ENCODE measurements at places on chromosomes 13 and 19.

DNA sequence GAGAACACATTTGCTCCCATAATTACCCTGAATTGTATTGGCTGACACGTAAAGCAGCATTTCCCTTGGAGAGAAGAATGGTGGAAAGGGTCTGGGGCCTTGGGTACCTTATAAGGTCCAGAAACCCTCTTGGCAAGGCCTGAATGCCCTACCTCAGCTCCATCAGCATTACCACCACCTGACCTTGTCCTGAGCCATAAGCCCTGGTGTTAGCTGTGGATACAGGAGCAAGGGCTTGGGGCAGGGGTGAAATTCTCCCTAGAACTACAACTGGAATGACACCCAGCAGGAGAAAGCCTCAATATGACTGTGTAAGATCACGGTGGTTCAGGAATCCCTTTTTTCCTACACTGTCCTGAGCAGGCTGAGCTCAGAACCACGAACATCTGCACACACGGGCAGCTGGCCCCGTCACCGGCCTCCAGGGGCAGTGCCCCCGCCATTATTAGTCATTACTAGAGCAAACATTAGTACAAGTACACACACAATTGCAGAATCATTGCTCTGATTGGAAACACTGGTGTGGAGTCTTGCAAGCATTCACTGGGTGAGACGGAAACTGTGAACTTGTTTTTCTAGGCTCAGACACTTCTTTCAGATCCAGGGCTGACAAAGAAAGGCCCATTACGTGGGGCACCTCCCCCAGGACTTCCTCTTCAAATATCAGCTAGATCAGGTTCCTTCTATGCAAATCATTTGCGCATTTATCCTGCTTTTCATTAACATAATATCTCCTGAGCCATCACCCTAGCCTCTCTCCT, 26.8 kb upstream of the MTIF3 start:
- no peak for DNase-seq

- DNase-seq, result no peak
Measured at GRCh38 chr13:32830336-32831031, 185.7 kb upstream of the KL start.

- no peak for DNase-seq
Measured at GRCh38 chr13:113441661-113442060, 11.6 kb downstream of the ADPRHL1 start.

GRCh38 chr13:105353654-105354053, 1181.8 kb downstream of the EFNB2 start:
- no peak for DNase-seq

- no peak for DNase-seq
Measured at GRCh38 chr13:32447894-32448623, 20.1 kb upstream of the N4BP2L1 start.

DNA sequence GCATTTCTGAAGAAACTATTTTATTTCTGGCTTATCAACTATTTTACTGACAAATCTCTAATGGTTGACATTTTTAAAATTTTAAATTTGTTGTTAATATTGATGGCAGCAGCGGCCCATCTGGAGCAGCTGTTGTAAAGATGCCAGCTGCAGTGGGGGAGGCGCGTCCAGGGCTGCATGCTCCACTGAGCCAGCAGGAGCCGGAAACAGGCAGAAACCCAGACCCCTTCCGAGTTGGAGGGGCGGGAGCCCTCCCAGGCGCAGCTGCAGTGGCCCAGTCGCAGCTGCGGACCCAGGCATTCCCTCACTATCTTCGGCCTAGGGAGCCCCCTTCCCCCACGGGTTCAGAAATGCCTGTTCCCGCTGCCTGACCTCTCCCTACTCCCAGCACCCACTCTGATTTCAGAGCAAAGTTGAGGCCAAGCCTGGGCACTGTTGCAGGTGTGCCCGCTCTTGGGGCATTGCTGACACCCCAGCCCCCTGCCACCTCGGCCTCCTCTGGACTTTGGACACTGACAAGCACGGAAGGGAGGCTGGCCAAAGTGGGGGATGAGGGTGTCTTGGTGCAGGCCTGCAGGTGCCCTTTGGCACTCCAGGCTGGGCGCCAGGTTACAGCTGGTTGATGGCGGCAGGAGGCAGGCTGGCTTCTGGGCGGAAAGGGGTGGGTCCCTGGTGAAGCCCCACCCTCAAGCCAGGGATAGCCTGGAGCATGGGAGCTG, 69.2 kb downstream of the PIBF1 start:
- peak; percentile 31 for DNase-seq

GRCh38 chr13:108932196-108932595, 302.8 kb downstream of the MYO16 start:
- DNase-seq, result no peak

- DNase-seq, result no peak
Measured at GRCh38 chr19:51136851-51137551, 5.1 kb upstream of the SIGLEC7 start.

DNA sequence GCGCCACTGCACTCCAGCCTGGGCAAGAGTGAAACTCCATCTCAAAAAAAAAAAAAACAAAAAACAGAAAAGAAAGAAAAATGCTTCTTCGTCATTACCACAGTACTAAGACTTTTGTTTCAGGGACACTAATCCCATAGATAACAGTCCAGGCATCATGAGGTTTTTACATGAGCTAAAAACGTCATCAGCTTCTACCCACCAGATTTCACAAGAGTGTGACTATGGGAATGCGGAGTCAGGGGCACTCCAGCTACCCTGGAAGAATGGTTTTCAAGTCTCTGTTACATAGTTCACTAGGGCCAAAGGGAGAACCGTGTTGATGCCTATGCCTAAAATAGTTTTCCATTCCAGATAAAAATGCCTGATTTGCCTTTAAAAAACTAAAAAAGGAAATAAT, 33.2 kb downstream of the RAB20 start:
- DNase-seq, result no peak

DNA sequence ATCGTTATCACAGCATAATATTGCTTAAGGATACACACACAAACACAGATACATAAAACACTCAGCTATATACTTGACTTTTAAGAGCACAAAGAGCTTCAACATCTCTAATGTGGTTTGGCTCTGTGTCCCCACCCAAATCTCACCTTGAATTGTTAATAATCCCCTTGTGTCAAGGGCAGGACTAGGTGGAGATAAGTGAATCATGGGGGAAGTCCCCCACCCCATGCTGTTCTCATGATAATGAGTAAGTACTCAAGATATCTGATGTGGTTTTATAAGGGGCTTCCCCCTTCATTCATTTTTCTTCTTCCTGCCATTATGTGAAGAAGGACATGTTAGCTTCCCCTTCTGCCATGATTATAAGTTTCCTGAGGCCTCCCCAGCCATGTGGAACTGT, 481.4 kb downstream of the PCDH9 start:
- no peak for DNase-seq

DNA sequence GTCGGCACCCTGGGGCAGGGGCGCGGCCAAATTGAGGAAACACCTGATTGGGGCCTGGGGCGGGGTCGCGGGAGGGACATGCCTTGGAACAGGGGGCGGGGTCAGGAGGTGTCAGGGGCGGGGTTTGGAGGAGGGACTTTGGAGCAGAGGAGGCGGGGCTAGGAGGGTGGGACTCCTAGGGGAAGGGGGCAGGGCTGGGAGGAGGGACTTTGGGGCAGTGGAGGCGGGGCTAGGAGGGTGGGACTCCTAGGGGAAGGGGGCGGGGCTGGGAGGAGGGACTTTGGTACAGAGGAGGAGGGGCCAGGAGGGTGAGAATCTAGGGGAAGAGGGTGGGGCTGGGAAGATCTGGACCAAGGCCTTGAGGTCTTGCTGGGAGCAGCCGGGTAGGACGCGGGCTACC, 21.9 kb downstream of the GRIN2D start:
- DNase-seq, result no peak

DNA sequence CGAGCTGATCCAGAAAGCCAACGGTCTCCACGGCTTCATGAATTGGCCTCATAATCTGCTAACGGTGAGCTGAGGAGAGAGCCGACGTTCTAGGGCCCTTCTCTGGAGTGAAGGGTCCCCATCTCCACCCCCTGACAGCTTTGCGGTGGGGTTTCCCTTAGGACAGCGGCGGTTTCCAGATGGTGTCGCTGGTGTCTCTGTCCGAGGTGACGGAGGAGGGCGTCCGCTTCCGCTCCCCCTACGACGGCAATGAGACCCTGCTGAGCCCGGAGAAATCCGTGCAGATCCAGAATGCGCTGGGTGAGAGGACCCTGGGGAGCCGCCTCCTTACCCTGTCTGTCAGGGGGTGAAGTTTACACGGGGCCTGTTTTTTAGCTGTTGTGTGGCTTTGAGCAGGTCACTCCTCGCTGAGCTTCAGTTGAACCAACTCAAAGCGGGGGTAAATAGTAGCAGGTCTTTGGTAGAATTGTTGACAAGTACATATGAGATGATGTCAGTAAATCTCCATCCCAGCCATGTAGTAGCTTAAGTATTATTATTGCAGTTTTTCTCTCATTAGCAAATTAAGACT, 801 bp downstream of the QTRT1 start:
- DNase-seq, result no peak

- no peak for DNase-seq
Measured at GRCh38 chr13:45779901-45780300, 71.7 kb downstream of the SIAH3 start.

DNA sequence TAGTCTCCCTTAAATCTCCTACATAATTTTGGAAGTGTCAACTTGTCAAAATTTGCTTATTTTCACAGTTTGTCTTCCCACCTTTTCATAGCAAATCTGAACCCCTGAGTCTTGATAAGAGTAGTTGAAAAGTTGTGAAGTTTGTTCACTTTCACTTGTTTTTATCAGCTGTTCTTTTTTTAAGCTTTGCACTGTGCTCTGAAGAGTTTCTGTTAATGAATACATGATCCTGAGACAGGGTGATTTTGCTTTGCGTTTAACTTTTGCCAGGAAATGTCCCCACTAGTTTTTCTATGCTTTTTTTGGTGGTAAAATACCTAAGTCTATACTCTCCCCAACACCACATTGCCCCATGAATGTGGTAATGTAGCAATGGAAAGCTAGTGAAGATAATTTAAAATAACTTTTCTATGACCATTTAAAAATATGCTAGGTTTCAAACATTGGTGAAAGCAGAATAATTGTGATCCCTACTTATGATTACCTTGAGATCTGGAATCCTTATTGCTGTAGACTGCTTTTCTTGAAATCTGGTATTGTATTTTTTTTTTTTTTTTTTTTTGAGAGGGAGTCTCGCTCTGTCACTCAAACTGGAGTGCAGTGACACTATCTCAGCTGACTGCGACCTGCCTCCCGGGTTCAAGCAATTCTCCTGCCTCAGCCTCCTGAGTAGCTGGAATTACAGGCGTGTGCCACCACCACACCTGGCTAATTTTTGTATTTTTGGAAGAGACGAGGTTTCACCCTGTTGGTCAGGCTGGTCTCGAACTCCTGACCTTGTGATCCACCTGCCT, 5.4 kb downstream of the NUP58 start:
- no peak for DNase-seq

DNA sequence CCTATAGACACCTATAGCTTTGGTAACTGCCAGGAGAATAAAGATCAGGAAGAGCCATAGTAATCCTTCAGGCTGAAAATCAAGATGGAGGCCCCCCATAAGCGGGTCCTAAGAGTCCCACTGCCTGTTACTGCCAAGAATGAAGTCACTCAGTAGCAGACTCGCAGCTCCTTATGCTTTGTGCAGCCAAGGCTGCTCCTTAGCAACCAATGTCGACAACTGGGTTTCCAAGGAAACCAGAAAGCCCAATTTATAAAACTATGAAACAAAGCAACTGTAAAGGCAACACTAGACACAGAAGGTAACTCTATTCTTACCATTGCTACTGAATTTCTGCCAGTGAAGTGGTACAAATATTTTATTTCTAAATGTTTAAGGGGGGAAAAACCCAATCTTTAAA, 56.5 kb downstream of the DCLK1 start:
- DNase-seq, result no peak

DNA sequence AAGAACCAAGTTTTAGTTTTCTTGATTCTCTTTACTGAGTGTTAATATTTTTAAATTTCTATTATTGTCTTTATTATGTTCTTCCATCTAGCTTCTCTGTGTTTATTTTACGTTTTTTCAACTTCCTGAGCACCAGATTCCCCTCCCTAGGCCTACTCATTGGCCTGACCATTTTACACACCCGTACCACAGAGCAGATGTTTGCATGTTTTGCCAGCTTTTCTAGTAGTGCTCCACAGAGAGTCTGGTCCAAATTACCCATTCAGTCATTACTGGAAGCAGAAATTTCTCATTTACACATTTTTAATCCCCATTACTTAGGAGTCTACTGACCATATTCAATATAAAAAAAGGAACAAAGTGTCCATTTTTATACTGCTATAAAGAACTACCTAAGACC, 66.9 kb downstream of the ING1 start:
- no peak for DNase-seq

DNA sequence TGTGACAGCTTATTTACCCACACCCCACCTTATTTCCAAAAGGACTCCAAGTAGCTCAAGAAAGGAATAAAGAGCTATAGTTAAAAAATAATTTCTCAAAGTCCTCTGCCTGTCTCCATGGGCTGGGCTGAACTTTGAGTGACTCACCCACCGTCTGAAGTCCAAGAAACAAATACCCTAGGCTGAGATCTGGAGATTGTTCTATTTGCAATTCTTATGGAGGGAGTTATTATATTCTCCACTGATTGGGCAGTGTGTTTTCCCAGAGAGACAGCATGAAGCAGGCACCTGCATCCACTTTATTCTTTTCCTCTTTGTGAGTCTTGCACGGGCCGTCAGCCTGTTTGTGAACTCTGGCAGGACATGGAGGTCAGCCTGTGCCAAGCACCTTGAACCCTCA, 63.2 kb downstream of the SHISA2 start:
- no peak for DNase-seq

DNA sequence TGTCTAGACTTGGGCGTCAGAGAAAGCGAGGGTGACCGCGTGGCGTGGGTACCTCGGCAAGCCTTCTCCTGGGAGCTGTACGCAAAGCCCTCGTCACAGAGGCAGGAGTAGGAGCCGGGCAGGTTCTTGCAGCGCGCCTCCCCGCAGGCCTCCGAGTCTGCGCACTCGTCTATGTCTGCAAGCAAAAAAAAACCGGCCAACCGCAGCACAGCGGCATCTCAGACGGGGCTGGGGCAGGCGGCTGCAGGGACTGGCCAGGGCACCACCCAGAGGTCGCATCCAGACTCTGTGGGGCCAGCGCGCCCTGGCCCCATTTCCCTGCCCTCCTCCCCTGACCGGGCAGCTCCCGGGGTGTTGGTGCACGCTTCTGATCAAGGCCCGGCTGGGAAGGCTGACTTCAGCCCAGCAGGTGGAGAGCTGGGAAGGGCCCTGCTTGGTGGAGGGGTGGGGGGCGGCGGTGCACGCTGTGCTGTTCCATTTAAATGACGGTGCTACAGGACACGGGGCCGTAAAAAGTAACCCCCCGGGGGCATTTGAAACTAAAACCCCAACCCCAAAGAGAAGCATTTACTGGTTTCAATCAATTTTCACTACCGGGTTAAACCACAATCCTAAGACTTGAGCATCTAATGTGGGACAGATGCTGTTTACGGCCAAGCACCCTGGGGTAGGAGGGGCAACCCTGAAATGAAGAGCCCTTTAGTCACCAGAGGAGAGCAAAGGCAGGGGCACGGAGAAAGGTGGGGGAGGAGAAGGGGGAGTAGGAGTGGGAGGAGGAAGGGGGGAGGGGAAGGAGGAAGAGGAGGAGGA, 28.2 kb downstream of the GAS6 start:
- no peak for DNase-seq
